ENCODE measurements at places on chromosomes 6 and 20.

DNA sequence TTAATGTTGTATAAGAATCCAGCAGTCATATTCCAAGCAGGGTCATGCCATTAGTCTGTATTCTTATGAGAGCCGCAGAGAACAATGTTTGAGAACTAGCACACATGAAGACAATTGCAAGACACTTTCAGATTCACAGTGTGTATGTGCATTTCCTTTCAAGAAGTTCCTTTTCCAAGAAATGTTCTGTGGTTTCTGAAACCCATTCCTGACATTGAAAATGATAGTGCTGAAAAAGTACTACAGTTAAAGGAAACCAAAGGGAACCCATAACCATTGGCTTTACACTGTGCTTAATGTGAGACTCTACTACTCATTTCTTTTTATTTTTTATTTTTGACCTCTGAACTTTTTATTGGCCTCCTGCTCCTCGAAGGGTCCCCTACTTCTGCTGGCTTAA is 4.2 kb upstream of the CALHM6 start:
- no peak for DNase-seq

- no peak for DNase-seq
These were observed 3.1 kb downstream of the LAMP5 start for GRCh38 chr20:9517297-9518162.

- no peak for DNase-seq
These were observed 110.0 kb downstream of the QRSL1 start for GRCh38 chr6:106739387-106739786.

GRCh38 chr6:112308476-112308875 is 38.7 kb upstream of the RFPL4B start:
- DNase-seq, result no peak

GRCh38 chr6:25946631-25947030 is 16.0 kb upstream of the TRIM38 start:
- DNase-seq, result no peak

- no peak for DNase-seq
These were observed 234.9 kb downstream of the KCNQ5 start for GRCh38 chr6:72856801-72857200.

DNA sequence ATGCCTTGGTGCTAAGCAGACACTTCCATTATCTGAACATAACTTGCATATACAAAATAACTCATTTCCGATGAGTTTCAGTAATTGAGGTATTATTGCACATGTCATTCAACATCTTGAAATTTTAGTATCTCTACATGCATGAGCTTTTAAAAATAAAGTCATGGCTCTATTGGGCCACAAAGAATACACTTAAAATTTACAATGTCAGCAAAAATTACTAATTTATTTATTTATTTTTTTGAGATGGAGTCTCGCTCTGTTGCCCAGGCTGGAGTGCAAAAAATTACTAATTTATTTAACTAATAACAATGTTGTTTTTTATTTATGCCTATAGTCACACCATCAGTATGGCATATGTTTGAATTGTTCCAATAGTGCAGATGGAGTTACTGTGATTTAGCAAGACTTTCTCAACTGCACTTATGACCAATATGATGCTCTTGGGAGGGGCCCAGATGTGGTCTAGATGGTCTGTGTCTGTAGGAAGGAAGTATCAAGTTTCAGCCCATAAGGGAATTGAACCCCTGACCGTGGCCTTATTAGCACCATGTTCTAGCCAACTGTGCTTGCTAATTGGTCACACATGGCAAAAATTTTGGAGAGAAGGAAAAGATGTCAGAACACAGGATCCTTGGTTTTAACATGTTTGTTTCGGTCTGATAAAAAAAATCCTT is 370.7 kb upstream of the TSHZ2 start:
- DNase-seq, result peak; percentile 24

DNA sequence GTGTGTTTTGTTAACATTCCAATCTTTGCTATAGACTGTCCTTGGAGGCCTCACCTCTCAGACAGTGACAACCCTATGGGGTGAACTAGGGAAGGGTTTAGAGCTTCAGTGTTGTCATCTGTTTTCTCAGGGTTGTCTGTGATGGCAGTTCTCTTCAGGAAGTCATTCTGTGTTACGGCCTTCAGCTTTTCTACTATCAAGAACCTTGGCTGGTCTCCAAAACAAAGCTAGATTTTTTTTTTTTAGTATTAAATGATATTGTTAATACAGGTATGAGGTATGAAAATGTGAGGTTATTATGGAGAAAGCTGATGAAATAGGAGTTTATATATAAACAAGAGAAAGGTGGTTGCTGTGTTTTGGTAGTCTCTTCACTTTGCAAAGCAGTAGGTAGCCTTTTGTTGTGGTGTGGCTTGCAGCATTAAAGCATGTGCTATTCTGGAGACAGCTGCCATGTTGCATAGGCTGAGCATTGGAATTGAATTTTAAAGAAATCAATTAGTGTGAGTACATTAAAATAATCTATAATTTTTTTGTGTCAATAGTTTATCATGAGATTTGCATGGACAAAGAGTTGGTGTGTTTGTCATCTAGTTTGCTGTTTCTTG is 162.6 kb downstream of the CARMIL1 start:
- DNase-seq, result no peak

DNA sequence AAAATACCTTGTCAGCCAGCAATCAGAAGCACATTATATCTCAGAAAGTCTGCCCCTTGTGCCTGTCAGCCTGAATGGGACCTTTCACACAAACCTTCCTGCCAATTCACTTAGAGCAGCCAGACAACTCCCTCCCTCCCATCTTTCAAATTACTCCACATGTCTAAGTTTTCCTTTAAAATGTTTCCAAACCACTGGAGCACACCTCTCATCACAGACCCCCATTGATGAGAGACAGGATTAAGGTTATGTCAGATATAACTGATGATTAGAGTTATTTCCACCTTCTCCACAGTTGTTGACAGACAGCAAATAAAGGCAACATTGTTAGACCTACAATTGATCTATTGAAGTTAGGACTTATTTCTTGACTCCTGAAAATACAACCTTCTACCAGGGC is 408.4 kb downstream of the PLCB1 start:
- no peak for DNase-seq

- DNase-seq, result no peak
These were observed 361.3 kb upstream of the BTBD3 start for GRCh38 chr20:11556410-11556809.

GRCh38 chr20:10328897-10329255 is 105.1 kb downstream of the MKKS start:
- DNase-seq, result no peak

DNA sequence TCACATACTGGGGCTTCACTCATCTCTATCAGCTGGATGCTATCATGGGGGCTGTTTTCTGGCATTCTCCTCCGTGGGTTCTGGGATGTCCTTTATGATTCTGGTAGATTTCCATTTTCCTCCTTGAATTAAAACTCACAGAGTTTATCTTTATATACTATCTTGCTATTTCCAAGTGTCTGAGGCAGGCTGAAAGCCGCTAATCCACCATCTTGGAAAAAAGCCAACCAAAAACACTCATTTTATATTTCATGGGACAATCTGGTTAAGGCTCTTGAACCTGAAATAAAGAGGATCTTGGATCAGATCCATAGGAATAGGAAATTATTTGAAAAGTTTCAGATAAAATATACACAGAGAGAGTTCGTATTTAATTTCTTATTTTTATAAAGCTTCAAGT is 86.0 kb downstream of the AFG1L start:
- DNase-seq, result no peak

- DNase-seq, result no peak
These were observed 14.1 kb downstream of the CDK5RAP1 start for GRCh38 chr20:33387177-33387576.

- no peak for DNase-seq
These were observed 153.3 kb downstream of the QRSL1 start for GRCh38 chr6:106782536-106783285.

GRCh38 chr6:157574851-157575424 is 193.9 kb downstream of the ZDHHC14 start:
- DNase-seq, result no peak

- no peak for DNase-seq
These were observed 22.1 kb upstream of the ADGRF1 start for GRCh38 chr6:47064274-47064673.

GRCh38 chr6:20115246-20115980 is 96.9 kb downstream of the MBOAT1 start:
- DNase-seq, result no peak

- DNase-seq, result no peak
These were observed 16.0 kb downstream of the HFE start for GRCh38 chr6:26103141-26103769.

DNA sequence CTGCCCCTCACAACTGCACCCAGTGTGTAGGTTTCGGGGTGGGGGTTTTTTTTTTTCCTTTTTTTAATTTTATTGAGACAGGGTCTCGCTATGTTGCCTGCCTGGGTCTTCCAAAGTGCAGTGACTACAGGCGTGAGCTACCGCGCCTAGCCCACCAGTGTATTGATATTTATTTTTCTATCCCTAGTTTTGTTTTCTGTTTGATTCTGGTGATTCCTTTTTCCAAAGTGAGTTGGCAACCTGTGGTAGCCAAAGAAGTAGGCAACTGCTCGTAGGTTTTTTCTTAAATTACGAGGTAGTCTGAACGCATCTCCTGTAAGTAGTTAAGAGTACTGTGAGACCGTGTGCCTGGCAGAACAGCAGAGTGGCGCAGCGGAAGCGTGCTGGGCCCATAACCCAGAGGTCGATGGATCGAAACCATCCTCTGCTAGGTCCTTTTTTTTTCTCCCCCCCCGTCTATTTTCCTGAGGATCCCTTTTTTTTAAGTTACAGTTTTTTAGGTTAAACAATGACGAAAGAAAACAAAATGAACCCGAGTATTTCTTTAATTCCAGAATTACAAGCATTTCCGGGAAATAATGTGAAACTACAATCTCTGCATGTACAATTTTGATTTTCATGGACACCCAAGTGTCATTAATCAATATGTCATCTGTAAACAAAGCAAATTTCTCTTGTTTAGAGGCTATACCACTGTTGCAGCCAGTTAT is 78.7 kb upstream of the BTN3A2 start:
- no peak for DNase-seq

DNA sequence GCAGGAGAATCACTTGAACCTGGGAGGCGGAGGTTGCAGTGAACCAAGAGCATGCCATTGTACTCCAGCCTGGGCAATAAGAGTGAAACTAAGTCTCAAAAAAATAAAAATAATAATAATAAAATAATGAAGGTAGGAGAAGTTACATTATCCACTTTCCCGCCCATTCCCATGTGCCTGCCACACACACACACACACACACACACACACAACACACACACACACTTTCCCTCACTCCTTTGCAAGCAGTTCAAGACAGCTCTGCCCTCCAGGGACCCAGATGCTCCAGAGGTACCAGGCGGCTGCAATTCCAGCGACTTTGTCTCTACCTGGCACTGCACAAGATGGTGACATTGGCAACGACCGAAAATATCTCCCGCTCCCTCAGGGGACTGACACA is 224.8 kb upstream of the JARID2 start:
- no peak for DNase-seq

DNA sequence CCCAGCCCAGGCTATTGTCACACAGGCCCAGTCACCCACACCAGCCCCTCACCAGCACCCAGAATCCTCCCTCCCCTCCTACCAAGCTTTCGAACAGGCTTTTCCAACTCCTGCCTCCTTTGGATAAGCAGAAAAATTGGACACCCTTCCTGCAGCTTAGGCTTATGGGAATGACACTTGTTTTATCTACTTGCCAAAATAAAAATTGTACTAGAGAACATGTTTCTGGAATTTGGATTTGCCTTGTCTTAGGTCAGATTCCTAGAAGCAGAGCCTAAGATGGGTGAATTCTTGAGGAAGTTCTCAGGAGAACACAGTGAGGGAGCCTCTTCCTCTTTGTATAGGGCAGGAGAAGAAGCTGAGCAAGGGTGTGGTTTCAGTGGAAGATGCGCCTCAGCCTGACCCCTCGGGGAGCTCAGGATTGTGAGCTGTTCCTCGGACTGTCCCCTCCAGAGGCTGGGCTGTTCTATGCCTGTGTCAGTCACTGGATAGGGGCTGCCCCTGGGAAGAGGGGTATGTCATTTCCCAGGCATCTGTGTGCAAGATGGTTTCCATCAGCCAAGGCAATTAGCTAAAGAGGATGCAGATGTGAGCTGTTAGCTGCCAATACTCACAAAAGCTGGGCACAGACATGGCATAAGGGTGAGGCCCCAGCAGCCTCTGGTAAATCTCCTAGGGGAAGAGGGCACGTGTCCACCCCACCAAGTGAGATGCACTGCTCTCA is 33.9 kb downstream of the ITPR3 start:
- DNase-seq, result no peak

DNA sequence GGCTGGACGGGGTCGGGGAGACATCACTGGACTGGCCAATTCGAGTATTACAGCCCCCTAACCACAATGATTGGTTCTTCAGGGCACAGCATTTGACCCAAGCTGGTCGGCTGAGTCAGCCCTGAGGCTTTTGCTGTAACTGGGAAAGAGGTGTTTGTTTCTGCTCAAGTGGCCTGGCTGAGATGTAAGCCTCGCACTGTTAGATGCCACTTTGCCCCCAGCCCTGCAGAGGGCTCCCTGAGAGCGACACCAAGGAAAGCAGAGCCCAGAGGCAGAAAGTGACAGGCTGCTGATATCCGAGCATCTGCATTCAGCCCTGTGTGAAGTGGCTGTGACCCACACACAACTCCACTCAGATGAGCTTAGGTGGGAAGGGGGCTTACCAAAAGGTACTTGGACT is 19.4 kb downstream of the ERGIC3 start:
- DNase-seq, result no peak

DNA sequence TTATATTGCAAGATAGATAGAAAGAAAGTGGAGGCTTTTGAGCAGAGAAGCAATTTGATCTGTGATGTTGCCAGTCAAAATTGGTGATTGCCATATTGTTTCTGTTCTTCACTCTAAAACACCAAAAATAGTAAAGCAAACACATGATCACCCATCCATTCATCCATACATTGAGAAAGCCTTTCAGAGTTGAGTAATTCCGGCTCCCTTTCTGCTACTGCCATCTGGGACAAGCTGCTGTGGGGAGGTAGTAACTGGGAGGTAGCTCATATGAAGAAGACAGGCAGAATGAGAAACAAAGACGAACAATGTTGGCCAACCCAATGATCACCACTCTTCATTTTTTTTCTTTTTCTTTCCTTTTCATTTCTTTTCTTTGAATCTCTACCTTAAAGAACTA is 51.1 kb upstream of the HBS1L start:
- no peak for DNase-seq

GRCh38 chr6:28943557-28944411 is 20.0 kb upstream of the TRIM27 start:
- DNase-seq, result no peak

DNA sequence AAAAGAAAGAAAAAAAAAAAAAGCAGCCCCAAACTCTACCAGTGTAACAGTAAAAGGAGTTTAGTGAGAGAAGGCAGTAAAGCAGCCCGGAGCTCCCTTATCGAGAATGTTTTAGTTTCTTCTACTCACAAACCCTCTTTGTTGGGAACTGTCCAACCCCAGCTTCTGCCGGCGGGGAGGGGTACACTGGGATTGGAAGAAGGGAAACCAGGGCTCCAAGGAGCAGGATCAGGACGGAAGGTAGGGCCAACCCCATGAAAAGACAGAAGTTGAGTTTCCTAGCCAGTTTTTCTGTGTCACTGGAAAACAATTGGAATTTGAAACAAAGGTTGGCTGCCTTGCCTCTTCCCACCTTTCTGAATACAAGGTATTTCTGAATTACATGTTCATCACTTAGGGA is 66.0 kb downstream of the KIZ start:
- DNase-seq, result no peak

- no peak for DNase-seq
These were observed 5.2 kb downstream of the TFAP2D start for GRCh38 chr6:50718566-50718965.
